ENCODE measurements at places on chromosomes 6 and 20.

DNA sequence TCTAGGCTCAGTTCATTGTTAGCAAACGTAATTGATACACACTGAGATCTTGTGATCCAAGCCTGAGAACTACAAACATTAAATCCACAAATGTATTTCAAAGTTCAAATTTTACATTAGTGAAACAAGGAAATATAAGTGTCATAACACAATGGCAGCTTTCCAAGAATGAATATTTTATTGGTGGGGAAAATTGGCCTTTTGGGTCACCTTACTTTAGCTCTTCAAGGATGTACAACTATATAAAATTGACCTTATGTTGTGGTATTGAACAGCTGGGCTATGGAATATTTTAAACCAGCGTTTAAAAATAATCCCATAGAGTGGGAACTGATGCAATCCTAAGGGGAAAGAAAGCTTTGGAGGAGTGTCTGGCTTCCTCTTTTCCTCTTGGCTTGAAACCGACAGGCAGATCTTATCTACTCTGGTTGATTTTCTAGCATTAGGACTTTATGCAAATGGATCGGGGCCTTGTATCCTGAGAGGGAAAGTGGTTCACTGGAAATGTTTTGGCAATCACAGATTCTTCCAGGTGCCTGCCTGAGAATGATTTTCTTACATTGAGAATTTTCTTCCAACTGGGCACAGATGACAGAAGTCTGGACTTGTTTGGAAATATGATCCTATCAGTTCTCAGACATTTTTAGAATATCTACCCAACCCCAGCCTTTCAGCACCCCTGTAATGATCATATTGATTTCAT, 184.8 kb upstream of the ECI2 start:
- DNase-seq: no peak

- DNase-seq: no peak
Measured at GRCh38 chr6:47690214-47690613, 8.2 kb upstream of the ADGRF4 start.

GRCh38 chr6:109313139-109313538, 69.1 kb downstream of the CD164 start:
- no peak for DNase-seq

DNA sequence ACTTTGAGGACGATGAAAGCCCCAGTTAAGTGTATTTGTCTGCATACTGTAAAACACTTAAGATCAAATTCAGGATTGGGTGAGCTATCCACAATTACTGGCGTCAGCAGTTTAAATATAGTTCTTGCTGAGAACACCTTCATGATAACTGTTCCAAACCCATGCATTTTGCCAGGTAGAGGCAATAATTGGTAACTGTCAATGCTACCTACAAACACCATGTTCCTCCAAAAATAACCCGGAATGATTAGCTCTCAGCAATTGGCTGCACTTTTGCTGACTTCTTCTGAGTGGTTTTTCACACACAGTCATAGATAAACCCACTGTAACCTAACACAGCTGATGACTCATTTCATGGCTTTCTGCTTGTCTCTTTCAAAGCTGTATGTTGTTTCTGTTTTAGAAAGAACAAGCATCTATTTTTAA, 1358.6 kb upstream of the GJE1 start:
- no peak for DNase-seq

DNA sequence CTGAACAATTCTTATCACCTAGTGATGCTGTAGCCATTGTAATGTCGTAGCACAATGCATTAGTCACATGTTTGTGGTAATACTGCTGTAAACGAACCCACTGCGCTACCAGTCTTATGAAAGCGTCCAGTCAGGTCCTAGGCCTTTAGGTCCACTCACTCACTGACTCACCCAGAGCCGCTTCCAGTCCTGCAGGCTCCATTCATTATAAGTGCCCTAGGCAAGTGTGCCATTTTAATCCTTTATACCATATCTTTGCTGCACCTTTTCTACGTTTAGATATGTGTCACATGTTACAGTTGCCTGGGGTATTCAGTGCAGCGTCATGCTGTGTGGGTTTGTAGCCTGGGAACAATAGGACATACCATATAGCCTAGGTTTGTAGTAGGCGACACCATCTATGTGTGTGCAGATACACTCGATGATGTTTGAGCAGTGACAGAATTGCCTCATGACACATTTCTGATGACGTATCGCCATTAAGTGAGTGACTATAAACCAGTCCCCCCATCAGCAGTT, 15.4 kb downstream of the IGF2R start:
- DNase-seq: no peak

DNA sequence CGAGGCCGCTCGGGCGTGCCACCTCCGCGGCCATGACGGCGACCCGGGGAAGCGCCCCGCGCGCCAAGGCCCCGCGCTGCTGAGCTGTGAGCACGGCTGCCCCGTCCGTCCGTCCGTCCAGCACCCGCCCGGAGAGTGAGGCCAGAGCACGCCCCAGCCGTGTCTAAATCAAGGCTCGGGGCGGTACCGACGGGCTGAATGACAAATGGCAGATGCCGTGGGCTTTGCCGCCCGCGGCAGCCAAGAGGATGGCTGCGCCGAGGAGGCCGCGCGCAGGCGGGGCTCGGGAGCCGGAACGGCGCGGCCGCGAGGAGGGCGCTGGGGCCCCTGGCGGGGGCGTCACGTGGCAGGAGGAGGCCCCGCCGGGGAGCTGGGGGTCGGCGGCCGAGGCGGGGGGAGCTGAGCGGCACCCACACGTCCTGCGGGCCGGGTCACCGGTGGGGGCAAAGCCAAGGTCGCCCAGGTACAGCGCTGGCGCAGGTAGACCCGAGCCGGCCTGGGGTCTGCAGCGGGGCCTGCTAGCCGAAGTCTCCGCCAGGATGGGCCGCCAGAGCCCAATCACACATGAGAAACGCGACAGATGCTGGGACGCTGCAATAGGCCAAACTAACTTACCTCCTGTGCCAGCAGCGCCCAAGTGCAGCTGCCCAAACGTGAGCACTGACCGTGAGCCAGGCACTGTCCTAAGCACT, at the start of gene PLAGL1:
TSS of gene PLAGL1 (minus strand) at position 140 of the 692 bp plus-strand sequence. CDS start 60,123 bp downstream, outside the sequence.
- DNase-seq: no peak

GRCh38 chr6:163190786-163191185, 223.7 kb upstream of the QKI start:
- DNase-seq: no peak
